Parietal lobe (tissue), 2 donors: ENCODE measurements at places on chromosomes 5 and 9. TPM values are rescaled to one million over a fixed set of nuclear protein-coding genes. Genes with fewer than 3 reads are reported as not detected.

Gene LCN10
- not detected for total RNA-seq

Gene PRLR
- total RNA-seq = 3.8 TPM

Gene PRELID1
- total RNA-seq = 29.7 TPM

Gene NPR2
- 19.4 TPM for total RNA-seq

Gene PCDHA11
- total RNA-seq = 80.4 TPM

Gene PCDHB13
- total RNA-seq = 29.7 TPM

Gene FGF10
- 1.3 TPM for total RNA-seq

Gene DNM1
- 145 TPM for total RNA-seq

Gene S100Z
- not detected for total RNA-seq

Gene UBAP2
- 73.9 TPM for total RNA-seq

Gene PPIC
- 1.3 TPM for total RNA-seq

Gene ENTR1
- 36.3 TPM for total RNA-seq

Gene KCTD16
- 28.5 TPM for total RNA-seq

Gene DPYSL3
- 1,294 TPM for total RNA-seq

Gene SLC36A2
- not detected for total RNA-seq

Gene GLRA1
- not detected for total RNA-seq

Gene ZFYVE16
- total RNA-seq = 93.3 TPM

Gene BTNL9
- 5.6 TPM for total RNA-seq

Gene OGN
- total RNA-seq = 1.6 TPM

Gene MEIKIN
- not detected for total RNA-seq

Gene PTPRD
- 658 TPM for total RNA-seq

Gene ANKRD34B
- total RNA-seq = 0.31 TPM

Gene CMYA5
- 2.5 TPM for total RNA-seq

Gene GALNT10
- total RNA-seq = 18.2 TPM

Gene FBXL17
- 55.1 TPM for total RNA-seq

Gene SLC6A18
- not detected for total RNA-seq

Gene PCDHGA3
- 11.0 TPM for total RNA-seq

Gene ZDHHC11
- 27.5 TPM for total RNA-seq

Gene BAAT
- 0.31 TPM for total RNA-seq

Gene GALT
- total RNA-seq = 70.7 TPM

Gene CCNJL
- 4.4 TPM for total RNA-seq

Gene MTMR12
- total RNA-seq = 28.8 TPM

Gene TRIM7
- total RNA-seq = 2.5 TPM

Gene VLDLR
- total RNA-seq = 56.7 TPM

Gene FREM1
- 4.7 TPM for total RNA-seq

Gene DBH
- not detected for total RNA-seq

Gene SMC5
- total RNA-seq = 131 TPM

Gene IL5
- not detected for total RNA-seq

Gene DENND1A
- total RNA-seq = 58.8 TPM

Gene TRAF1
- 5.0 TPM for total RNA-seq

Gene GZMA
- total RNA-seq = not detected

Gene FGD3
- total RNA-seq = 32.2 TPM

Gene PAPPA
- total RNA-seq = not detected

Gene SLC45A2
- 2.5 TPM for total RNA-seq

Gene TRPM3
- total RNA-seq = 42.3 TPM

Gene SHOC1
- not detected for total RNA-seq

Gene PKD2L2
- total RNA-seq = not detected

Gene OMD
- total RNA-seq = not detected

Gene CD14
- 3.8 TPM for total RNA-seq

Gene CXCL14
- 7.8 TPM for total RNA-seq

Gene HMGCR
- 357 TPM for total RNA-seq

Gene IRX2
- total RNA-seq = not detected

Gene GPR107
- 39.1 TPM for total RNA-seq

Gene SLC2A6
- 17.2 TPM for total RNA-seq

Gene OTULINL
- total RNA-seq = 31.9 TPM

Gene GPR150
- not detected for total RNA-seq

Gene ALG2
- total RNA-seq = 25.4 TPM

Gene ABLIM3
- 19.4 TPM for total RNA-seq

Gene UNC13B
- total RNA-seq = 31.9 TPM
